ENCODE measurements at places on chromosomes 4 and X. TPM values are rescaled to one million over a fixed set of nuclear protein-coding genes. Genes with fewer than 3 reads are reported as not detected.

GRCh38 chr4:86957215-86957614 lies 22.4 kb downstream of the AFF1 start:
- no peak for DNase-seq
- no peaks in the 10 kb centered on the region for H3K36me3 ChIP-seq
- no peak overlapping the region for H3K4me3 ChIP-seq
- no peaks in the 10 kb centered on the region for H3K27me3 ChIP-seq

GRCh38 chr4:78426972-78427371 lies 124.6 kb upstream of the ANXA3 start:
- no peaks in the 10 kb centered on the region for H3K36me3 ChIP-seq
- H3K4me1 ChIP-seq, result no peaks in the 10 kb centered on the region
- H3K4me3 ChIP-seq, result no peak overlapping the region
- DNase-seq, result no peak

GRCh38 chr4:88706574-88706973 lies 8.9 kb upstream of the NAP1L5 start:
- peaks cover 6% of the 10 kb centered on the region for H3K36me3 ChIP-seq
- H3K27ac ChIP-seq, result no peak overlapping the region
- H3K4me1 ChIP-seq, result no peaks in the 10 kb centered on the region
- DNase-seq, result no peak
- no peak overlapping the region for H3K4me3 ChIP-seq

- H3K36me3 ChIP-seq, result no peaks in the 10 kb centered on the region
- H3K27ac ChIP-seq, result no peak overlapping the region
- H3K4me3 ChIP-seq, result no peak overlapping the region
Measured at GRCh38 chrX:68115371-68115770, 317.9 kb downstream of the OPHN1 start.

DNA sequence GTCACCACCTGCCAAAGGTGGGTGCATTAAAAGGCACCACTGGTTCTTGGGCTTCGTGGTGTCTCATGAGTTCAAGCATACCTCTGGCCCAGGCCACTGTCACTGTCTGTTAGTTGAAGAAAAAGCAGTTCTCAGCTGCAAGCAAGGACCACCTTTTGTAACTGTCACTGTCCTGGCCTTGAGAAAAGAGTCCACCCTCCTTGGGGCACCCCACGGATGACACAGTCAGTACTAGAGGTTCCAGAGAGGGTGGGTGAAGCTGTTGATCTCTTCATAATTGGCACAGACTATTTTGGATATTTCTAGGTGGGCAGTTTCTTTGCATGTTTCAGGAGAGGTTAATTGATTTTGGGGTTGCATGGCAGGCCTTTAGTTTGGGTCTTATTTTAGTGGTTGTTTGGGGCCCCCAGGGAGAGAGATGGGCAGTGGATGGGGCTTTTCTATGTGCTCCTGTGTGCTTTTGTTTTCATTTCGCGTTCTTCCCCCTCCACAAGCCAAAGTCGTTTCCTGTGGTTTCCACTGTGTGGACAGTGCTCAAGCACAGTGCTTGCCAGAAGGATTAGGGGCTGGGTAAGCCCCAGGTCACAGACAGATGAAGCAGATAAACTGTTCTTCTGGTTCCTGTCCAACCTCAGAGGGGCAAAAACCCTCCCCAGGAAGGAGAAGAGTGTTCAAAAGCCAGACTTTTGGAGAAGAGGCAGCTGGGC lies 156.2 kb upstream of the PPP1R2C start:
- H3K4me1 ChIP-seq, result no peaks in the 10 kb centered on the region
- no peak overlapping the region for H3K27ac ChIP-seq
- peak; percentile 27 for DNase-seq
- no peaks in the 10 kb centered on the region for H3K27me3 ChIP-seq
- H3K36me3 ChIP-seq, result no peaks in the 10 kb centered on the region

- H3K27ac ChIP-seq, result no peak overlapping the region
- H3K4me3 ChIP-seq, result no peak overlapping the region
- DNase-seq, result no peak
- H3K4me1 ChIP-seq, result no peaks in the 10 kb centered on the region
- no peaks in the 10 kb centered on the region for H3K27me3 ChIP-seq
Measured at GRCh38 chr4:88786011-88786410, 88.4 kb upstream of the NAP1L5 start.

DNA sequence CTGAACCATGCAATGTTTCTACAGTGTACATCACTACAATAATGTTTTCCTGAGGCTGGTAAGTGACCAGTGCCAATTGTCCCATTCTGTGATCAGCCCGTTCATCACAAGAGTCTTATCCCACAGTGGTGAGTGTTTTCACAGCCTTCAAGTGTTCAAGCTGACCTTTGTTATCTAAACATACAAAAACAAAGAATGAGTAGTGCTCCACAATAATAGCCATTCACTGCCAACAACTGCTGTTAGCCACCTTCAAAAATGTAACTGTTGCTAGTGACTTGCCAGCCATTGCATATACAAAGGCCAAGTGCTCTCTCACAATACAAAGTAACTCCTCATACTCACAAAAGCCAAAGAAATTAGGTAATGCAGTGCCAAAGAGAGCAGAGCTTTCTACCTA lies 1084.1 kb downstream of the FAM133A start:
- no peak for DNase-seq
- no peak overlapping the region for H3K4me3 ChIP-seq
- H3K36me3 ChIP-seq, result no peaks in the 10 kb centered on the region

DNA sequence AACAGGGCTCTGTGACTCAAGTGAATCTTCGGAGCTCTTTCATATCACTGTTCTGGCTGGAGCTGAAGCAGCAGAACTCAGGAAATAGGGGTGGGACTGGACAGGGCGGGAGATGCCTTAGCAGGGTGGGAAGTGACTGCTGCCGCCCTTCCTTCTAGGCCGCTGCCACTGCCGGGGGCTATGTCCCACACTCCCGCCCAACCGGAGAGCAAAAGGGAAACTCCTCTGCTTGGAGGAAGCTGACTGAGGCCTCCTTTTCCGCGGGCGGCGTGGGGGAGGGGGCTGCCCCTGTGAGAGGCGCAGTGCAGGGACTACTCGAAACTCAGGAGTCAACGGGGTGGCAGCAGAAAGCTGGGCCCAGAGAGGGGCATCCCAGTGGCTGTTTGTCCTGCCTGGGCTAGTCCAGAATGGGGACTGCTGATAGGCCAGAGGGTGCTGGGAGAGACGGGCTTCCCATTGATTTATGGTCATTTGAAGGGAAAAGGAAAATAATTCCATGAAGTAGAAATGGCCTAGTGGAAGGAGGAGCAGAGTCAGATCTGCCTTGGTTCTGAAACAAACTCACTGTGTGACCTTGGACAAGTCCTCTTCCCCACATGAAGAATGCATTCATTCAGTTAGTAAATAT lies 36.9 kb downstream of the STARD8 start:
- no peak for DNase-seq
- peaks cover 9% of the 10 kb centered on the region for H3K27me3 ChIP-seq
- H3K4me3 ChIP-seq, result no peak overlapping the region
- H3K27ac ChIP-seq, result no peak overlapping the region

- no peaks in the 10 kb centered on the region for H3K27me3 ChIP-seq
- no peaks in the 10 kb centered on the region for H3K36me3 ChIP-seq
- no peak for DNase-seq
- H3K27ac ChIP-seq, result no peak overlapping the region
- H3K4me3 ChIP-seq, result no peak overlapping the region
Measured at GRCh38 chrX:22063284-22063683, 31.2 kb downstream of the PHEX start.

DNA sequence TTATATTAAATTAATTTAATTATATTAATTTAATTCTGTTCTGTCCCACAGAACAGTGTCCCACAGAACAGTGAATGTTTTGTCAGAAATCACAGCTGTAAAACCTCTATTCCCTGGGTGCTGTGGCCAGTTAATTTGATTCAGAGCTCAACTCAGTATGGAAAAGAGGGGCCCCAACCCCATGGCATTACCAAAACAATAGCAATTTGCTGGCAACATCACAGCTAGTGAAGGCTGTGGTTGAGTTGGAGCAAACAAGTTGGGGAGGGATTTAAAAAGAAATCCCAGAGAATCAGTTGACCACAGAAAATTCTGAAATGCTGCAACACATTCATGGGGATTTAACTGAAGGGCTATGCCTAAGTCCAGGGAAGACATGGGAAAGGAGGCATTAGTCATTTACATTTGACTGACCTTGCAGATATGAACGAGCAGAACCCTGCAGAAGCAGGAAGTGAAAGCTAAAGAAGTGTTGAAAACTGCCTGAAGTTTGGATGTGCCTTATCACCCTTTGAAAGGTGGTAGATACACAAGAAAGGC lies 30.1 kb downstream of the PDHA2 start:
- no peak overlapping the region for H3K27ac ChIP-seq
- DNase-seq, result no peak
- H3K27me3 ChIP-seq, result no peaks in the 10 kb centered on the region
- H3K36me3 ChIP-seq, result no peaks in the 10 kb centered on the region
- no peak overlapping the region for H3K4me3 ChIP-seq

DNA sequence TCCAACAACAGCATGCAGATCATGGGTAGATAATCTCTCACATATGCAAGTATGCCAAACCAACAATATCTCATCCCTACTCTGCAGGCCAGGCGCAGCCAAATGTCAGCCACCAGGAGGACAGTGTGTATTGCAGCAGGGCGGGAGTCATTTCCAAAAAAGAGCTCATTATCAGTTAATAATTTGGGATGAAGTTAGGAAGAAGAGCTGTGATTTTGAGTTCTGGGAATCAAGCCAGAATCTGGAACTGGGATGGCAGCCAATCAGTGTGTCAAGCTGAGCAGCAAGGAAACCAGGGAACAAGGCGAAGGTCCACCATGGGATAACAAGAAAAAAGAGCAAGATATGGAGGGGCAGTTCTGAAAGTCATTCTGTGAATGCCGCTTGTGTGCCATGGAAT lies 88.2 kb upstream of the CAMK2D start:
- H3K4me1 ChIP-seq, result no peaks in the 10 kb centered on the region
- no peak overlapping the region for H3K27ac ChIP-seq
- H3K36me3 ChIP-seq, result no peaks in the 10 kb centered on the region

DNA sequence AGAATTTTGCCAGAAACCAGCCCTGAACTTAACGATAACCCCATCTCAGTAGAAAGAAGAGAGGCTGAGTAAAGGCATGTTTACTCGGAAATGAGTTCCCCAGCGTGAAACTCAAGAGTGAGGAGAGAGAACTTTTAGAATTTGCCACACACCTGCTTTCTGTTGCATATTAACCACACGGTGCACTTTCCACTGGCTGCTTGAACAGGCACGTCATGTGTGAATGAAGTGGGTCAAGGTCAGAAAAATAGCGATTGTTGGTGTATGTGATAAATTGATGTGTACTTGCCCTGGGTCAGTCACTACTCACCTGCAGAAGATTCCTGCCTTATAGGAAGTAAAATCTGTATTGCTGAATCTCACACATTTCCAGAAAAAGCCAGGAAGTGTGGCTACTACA lies 395.7 kb downstream of the TRIML1 start:
- H3K4me1 ChIP-seq, result no peaks in the 10 kb centered on the region
- H3K36me3 ChIP-seq, result no peaks in the 10 kb centered on the region
- DNase-seq, result no peak

DNA sequence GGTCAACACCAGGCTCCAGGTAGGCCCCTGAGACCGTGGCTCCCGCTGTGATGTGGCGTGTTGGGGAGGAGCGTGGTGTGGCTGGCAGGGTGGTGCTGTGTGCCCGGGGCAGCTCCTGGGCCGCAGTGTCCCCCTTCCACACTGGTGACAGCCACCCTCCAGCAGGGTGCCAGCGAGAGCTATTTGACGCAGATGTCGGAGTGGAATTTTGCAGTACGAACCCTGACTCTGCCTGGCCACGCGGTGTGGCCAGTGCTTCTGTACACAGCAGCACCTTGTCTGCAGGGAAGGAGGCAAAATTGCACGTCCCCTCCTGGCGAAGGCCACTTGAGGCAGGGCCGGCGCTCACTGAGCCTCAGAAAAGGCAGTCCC lies 53.2 kb downstream of the CPZ start:
- no peaks in the 10 kb centered on the region for H3K36me3 ChIP-seq
- H3K27ac ChIP-seq, result no peak overlapping the region
- no peak overlapping the region for H3K4me3 ChIP-seq
- peak; percentile 12 for DNase-seq
- H3K4me1 ChIP-seq, result no peaks in the 10 kb centered on the region

TLR2 gene
- 5.7 TPM for total RNA-seq

GC gene
- total RNA-seq, result 4.1 TPM

MSANTD1 gene
- total RNA-seq, result 0.40 TPM

MGAT4D gene
- not detected for total RNA-seq

NFKB1 gene
- total RNA-seq, result 57.6 TPM

FGF2 gene
- 0.94 TPM for total RNA-seq

HTATSF1 gene
- total RNA-seq, result 35.9 TPM

Measured in colonic mucosa (tissue), 4 donors.